Daoy (cell line): ENCODE measurements at places on chromosomes 6 and 20. TPM values are rescaled to one million over a fixed set of nuclear protein-coding genes. Genes with fewer than 3 reads are reported as not detected.

- no peak for DNase-seq
Observed at GRCh38 chr6:53377793-53378192, 29.0 kb upstream of the ELOVL5 start.

- no peak for DNase-seq
Observed at GRCh38 chr6:21508753-21509152, 84.8 kb upstream of the SOX4 start.

DNA sequence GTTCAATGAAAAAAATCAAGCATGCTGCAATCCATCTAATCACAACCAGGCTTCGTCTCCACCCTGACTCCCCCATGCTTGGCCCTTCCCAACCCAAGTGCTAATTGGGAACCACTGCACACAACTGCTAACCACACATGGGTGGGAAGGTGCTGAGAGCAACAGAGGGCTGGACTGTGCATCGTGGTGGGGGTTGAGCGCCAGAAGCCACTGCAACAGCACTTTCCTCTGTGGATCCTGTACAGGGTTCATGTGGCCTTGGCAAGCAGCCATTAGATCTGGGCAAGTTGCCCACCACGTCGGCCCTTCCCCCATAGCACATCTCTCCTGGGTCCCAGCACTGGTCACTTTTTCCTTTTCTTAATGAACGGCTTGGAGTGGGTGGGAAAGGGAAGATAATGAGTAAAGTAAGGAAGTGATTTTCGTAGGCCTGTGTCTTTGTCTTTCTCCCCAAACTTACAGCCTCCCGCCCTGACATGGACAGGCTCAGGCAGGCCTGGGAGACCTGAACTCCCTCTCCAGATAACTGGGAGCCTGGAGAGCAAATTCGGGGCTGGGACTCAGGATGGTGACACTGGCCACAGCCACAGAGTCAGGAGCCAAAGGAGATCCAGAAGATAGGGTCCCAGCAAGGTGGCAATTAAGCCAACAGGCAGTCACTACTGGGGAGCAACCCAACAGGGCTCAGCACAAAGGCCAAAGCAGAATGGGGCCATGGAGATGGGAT is 34.4 kb upstream of the MRPS10 start:
- DNase-seq, result peak; percentile 35

DNA sequence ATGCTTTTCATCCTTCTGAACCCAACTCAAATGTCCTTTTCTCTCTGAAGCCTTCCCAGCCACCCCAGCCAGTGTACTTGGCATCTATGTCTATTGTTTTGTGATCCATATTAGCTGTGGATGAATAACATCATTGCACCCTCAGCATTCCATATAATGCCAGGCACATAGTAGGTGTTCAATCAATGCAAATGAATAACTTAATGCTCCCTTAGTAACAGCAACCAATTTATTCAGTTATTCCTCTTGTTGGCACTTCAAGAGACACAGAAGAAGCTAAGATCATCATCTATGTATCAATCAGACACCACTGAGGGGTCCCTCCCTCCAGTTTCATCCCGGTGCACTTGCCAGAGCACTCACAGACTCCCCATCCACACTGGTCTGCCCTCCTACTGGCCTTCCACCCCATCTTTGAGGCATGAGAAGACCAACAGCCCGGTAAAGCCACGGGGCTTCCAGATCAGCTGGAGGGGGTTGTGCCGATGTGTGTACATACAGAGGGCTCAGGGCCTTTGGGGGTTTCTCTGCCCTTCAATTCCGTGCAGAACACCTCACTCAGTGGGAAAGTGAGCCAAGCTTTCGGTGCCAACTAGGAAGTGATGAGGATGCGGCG is 2.4 kb upstream of the TAF8 start:
- no peak for DNase-seq

GRCh38 chr20:64189530-64189966 is 25.3 kb downstream of the MYT1 start:
- no peak for DNase-seq

DNA sequence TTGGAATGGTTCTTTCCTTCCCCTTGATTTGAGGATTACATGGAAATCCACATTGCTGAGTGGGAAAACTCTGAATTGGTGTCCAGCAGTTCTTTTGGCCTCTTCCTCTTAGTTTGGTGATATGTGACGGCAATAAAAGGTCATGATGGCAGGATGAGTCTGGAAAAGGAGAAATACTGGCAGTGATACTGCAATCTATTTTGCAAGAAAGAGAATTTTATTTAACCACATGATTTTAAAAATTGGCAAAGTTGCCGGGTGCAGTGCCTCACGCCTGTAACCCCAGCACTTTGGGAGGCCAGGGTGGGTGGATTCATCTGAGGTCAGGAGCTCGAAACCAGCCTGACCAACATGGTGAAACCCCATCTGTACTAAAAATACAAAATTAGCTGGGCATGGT is 73.1 kb downstream of the ADTRP start:
- no peak for DNase-seq

GRCh38 chr6:148076051-148076450 is 266.6 kb upstream of the SASH1 start:
- DNase-seq, result no peak

- DNase-seq, result no peak
Observed at GRCh38 chr20:4667371-4667773, 54.3 kb upstream of the PRND start.

DNA sequence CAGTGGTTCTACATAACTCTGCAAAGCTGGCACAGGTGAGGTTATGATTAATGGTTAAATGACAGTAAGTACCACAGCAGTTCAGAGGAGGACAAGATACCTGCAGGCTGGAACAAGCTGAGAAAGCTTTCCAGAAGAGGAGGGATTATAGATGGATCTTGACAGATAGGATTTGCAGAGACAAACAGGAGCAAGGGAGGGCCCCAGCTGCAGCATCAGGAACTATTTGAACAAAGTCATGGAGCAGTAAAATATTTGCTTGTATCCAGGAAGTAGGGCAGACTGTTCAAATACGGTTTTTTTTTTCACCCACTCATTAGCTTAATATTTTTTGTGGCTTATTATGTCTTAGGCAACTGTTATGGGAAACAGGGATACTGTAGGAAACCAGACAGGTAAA is 144.4 kb upstream of the MAN1A1 start:
- no peak for DNase-seq

DNA sequence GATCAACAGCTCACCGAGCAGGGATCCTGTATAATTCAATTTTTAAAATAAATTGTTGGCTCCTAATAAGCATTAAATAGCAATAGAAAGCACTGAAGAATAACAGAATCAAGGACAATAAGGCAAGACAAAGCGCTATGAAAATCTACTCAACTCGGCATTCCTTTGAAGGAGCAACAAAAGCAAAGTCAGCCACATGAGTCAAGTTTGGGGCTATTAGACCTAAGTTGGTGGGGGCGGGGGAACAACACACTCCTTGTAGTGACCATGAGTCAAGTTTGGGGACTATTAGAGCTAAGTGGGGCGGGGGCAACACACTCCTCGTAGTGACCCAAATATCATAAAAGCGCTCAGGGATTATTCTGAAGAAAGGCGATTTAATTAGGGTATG is 120.0 kb downstream of the FOXC1 start:
- DNase-seq, result no peak

GRCh38 chr6:26249957-26250697 is 114.9 kb upstream of the BTN3A2 start:
- DNase-seq, result peak; percentile 78

- DNase-seq, result peak; percentile 77
Observed at GRCh38 chr6:4320860-4321259, 185.5 kb upstream of the ECI2 start.

- no peak for DNase-seq
Observed at GRCh38 chr6:53724501-53724900, 58.9 kb upstream of the KLHL31 start.

DNA sequence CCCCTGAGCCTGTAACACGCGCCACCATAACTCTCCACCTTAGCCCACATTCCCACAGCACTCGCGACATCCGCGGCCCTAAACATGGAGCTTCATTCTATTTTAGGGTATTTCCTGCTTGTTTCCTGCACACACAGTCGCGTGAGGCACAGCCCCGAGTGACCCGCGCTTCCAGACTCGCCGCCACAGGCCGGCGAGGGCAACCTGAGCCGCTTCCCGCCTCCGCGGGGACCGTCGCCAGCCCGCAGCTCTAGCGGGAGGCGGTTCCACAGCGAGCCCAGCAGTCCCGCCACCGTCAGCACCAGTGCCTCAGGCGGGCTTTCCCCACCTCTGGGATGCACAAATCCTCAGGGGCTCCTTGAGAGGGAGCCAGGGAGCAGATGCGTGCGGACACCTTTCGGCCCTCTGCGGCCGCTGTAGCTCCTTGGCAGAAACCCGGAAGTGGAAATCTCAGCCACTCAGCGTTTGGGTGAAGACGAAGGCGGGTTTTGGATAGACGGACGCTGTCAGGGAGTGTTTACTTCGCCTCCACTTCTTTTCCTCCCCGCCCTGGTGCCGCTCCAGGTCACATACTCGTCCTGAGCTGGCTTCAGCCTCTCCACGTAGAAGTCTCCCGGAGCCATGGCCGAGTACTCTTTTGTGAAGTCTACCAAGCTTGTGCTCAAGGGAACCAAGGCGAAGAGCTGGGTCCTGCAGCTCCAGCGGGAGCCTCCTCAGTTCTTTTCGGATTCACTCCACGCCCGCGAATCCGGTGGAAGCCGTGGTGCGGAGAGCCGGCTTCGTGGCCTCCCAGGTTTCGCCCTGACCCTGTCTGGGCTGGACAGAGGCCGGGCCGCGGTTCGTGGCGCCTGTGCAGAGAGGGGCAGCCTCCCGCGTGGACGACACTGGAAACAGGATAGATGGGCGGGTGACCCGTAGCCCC is 2177.4 kb upstream of the DEFB115 start:
- peak; percentile 95 for DNase-seq

Gene MUCL3
- not detected in 2 replicates for total RNA-seq

Gene HCRTR2
- total RNA-seq, result not detected in 2 replicates

Gene STMN3
- total RNA-seq, result 18.5 and 23.3 TPM in 2 replicates

Gene FRK
- total RNA-seq, result 0.21 and 0.57 TPM in 2 replicates

Gene TGM2
- total RNA-seq, result 27.3 and 33.4 TPM in 2 replicates
